Progenitor cell of endocrine pancreas (in vitro differentiated cells): ENCODE measurements at places on chromosomes 1 and 21.

DNA sequence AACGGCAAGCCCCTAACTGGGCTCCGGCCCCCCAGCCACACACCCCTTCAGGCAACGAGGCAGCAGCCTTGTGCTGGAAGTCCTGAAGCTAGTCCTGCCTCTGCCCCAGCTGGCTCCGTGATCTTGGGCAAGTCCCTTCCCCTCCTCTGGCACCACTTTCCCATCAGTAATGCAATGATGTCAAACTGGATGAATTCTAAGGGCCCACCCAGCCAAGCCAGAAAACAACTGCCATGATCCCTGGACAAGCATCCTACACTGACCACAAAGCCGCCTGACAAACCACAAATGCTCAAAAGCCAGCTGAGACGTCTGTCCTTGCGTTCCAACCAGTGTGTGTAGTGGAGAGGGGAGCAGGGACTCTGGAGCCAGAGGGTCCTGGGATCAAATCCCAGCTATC, 26.8 kb downstream of the IFFO2 start:
- no peak for DNase-seq

GRCh38 chr1:204130178-204130577, 21.7 kb downstream of the ETNK2 start:
- no peak for DNase-seq

DNA sequence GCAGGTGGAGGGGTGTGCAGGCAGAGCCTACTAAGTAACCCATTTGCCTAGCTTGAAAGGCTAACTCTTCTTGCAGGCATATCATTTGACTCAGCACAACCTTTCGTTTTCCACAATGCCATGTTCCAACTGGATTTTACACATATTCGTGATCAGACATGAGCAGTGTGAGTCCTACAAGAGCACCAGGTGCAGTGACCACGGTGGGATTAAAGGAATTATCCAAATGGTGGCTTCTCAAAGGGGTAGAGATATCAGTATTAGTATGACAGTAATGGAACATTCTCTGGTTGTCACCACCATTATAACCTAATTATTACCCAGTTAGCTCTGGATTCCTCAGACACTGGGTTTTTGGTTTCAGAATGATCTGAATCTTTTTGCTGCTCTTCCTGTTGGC, 323.5 kb downstream of the LMO4 start:
- DNase-seq, result no peak

GRCh38 chr1:209879539-209879938, 51.8 kb downstream of the UTP25 start:
- DNase-seq, result no peak

- no peak for DNase-seq
Measured at GRCh38 chr1:70767377-70767776, 280.2 kb downstream of the PTGER3 start.

DNA sequence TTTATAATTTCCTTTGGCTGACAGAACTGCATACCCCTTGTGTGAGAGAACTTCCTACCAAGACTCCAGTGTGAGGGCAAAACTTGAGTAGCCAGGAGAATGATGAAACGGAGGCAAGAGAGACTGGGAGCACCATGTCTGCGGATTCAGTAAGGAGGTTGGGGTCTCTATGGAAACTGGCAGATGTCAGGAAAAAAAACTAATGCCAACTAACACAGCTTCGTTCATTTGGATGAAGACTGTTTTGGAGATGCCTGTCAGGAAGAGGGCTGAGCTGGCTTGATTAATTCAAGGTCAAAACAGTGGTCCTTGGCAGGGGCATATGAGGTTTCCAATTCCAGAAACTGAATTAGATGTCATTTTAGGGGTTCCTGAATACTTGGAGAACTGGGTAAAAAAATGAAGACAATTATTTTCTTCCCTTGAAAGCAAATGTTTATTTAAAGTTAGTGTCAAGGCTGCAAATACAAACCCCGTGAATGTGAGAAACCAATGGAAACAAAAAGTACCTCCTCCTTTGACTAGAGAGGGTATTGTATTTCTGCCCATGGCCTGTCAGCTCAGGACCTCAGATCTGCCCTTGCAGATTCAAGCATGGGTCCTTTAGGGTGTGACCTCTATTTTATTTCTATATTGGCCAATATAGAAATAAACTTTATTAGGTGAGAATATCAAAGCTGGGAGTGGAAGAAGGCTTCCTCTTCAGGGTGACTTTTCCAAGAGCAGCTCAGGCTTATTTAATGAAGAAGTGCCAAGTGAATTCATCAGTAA, 110.5 kb downstream of the MAST2 start:
- DNase-seq, result no peak

DNA sequence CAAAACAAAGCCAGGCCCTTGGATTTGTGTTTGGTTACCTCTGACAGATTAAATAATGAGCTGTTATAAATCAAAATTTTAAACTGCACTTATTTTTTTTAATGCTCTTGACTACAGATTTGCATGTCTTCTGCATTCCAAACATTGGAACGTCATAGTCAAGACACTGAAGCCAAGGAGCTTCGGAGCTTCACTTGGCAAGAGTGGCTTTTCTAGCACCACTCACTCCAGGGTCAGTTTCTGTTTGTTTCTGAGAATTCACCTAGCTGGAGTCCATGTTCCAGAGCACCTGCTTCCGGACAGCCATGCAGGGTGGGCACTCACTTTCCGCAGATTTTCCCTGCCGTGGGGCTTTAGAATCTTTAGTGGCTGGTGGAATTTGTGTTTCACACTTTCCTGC, 202.9 kb downstream of the ZP4 start:
- no peak for DNase-seq

DNA sequence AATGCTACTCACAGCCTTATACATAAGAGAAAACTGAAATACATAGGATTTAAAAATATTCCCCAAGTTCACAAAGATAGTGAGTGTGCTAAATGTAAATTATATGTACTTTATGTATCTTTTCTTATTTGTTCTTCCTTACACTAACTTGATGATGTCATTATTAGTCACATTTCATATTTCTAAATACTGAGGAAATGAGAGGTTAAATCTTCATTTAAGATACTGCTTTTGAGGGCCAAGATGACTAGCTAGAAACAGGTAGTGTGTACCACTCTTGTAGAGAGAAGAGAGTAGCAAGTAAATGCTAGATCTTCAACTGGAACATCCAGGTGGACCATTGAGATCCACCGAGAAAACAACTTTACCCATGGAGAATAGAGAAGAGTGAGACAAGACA, 29.8 kb downstream of the PYHIN1 start:
- no peak for DNase-seq

- DNase-seq, result no peak
Measured at GRCh38 chr1:168057921-168058320, 78.8 kb downstream of the GPR161 start.

GRCh38 chr1:87826681-87827251, 498.1 kb downstream of the LMO4 start:
- no peak for DNase-seq

GRCh38 chr21:35020902-35021301, 28.2 kb downstream of the RUNX1 start:
- no peak for DNase-seq

DNA sequence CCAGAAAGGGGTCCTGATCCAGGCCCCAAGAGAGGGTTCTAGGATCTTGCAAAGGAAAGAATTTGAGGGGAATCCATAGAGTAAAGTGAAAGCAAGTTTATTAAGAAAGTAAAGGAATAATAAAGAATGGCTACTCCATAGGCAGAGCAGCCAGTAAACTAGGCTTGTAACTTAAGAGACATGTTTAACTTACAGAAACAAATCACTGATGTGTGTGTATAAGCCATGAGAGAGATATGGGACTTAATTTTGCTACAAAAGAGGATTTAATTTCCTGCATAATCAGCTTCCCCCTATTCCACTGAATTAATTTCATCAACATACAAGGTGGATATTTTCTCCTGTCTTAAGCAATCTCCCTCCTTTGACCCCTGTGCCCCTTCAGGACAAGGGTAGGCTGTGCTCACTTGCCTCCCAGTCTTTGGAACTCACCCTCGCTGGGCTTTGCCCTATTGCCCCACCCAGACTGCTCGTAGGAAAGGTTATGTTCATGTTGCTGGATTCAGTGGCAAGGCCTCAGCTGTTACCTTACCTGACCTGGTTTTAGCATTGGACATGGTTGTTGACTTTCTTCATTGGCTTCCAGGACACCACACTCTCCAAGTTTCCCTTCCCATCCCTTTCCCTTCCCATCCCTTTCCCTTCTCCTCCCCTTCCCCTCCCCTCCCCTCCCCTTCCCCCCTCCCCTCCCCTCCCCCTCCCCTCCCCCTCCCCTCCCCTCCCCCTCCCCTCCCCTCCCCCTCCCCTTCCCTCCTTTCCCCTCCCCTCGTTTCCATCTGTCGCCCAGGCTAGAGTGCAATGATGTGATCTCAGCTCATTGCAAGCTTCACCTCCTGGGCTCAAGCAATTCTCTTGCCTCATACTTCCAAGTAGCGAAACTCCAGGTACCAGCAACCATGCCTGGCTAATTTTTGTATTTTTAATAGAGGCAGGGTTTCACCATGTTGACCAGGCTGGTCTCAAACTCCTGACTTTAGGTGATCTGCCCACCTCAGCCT, 44.6 kb downstream of the TBCE start:
- no peak for DNase-seq

DNA sequence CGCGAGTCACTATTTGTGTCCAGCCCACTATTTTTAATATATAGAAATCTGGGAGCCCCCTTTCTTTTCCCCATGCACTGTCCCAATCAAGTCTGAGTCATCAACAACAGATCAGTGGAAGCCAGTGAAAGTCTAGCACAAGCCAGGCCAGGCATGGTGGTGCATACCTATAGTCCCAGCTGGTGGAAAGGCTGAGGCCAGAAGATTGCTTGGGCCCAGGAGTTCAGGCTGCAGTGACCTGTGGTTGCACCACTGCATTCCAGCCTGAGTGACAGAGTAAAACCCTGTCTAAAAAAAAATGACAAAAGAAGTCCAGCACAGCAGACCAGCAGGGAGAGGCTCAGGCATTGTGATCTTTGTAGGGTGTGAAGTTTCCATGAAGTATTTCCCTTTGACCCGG, 9.0 kb upstream of the RPL5 start:
- no peak for DNase-seq

GRCh38 chr1:204873714-204874113, 3.1 kb downstream of the NFASC start:
- DNase-seq, result no peak

DNA sequence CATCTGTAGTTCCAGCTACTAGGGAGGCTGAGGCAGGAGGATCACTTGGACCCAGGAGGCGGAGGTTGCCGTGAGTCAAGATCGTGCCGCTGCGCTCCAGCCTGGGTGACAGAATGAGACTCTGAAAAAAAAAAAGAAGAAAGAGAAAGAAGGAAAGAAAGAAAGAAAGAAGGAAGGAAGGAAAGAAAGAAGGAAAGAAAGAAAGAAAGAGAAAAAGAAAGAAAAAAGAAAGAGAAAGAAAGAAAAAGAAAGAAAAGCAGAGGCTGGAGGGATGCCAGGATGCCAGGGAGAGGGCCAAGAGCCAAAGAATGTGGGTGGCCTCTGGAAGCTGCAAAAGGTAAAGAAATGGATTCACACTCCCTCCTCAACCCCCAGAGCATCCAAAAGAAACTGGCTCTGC, 8.2 kb upstream of the KCNE2 start:
- DNase-seq, result no peak

DNA sequence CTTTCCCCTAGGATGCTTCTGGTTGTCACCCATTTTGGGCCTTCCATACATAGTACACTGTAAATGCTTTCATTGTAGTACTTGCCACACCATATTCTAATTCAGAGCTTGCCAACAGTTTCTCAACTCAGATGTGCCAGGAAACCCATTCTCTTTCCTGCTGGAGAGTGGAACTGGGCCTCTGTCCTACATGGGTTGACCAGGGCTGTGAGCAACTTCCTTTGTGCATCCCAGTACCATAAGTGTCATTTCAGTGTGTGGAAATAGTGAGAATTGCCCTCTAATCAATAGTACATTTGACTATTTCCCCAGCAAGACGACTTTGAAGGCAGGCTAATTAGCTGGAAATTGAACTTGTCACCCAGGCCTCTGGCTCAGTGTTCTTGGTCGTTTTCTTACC, 74.8 kb downstream of the MTR start:
- DNase-seq, result no peak

- no peak for DNase-seq
Measured at GRCh38 chr1:45325851-45326506, 716 bp upstream of the HPDL start.

- DNase-seq, result no peak
Measured at GRCh38 chr1:227191607-227192006, 126.7 kb downstream of the CDC42BPA start.

GRCh38 chr1:89081005-89081404, 16.0 kb upstream of the GBP1 start:
- DNase-seq, result no peak

- DNase-seq, result no peak
Measured at GRCh38 chr1:168786476-168787330, 57.7 kb upstream of the DPT start.

DNA sequence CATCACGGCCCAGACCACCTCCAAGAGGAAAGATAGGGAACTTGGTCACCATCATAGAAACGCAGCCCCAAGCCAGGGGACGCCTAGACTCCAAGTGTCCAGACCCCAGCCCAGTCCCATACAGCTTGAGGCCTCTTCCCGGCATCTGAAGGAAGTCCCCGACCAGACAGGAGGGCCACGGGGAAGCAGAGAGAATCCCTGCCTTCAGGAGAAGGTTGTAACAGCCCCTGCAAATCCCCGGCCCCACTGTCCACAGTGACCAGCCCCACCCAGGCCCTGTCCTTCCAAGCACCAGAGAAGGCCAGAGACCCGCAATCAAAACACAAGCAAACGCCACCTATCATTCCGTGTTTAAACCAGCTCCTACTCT, 1.7 kb downstream of the SLC19A1 start:
- no peak for DNase-seq

GRCh38 chr1:205442051-205442725, 13.7 kb downstream of the BLACAT1 start:
- no peak for DNase-seq

GRCh38 chr1:10868599-10868965, 72.1 kb upstream of the CASZ1 start:
- no peak for DNase-seq

DNA sequence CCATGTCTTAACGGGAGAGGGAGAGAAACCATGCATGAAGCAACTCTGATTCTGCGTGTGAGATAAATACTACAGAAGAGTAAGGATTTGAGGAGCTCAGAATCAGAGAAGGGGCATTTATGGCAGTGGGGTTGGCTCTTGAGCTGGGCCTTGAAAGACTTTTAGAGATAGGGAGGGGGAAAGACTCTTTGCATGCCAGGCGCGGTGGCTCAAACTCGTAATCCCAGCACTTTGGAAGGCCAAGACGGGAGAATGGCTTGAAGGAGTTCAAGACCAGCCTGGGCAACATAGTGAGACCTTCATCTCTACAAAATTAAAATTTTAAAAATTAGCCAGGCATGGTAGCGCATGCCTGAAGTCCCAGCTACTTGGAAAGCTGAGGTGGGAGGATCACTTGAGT, 672 bp downstream of the ARMH1 start:
- DNase-seq, result no peak

GRCh38 chr1:112619518-112620376, at the start of gene CAPZA1:
CAPZA1 (plus strand) TSS chr1:112619832; CDS start chr1:112619845, 13 bp downstream.
- DNase-seq, result peak; percentile 71

- DNase-seq, result no peak
Measured at GRCh38 chr1:154972213-154972516, 1.6 kb upstream of the SHC1 start.

DNA sequence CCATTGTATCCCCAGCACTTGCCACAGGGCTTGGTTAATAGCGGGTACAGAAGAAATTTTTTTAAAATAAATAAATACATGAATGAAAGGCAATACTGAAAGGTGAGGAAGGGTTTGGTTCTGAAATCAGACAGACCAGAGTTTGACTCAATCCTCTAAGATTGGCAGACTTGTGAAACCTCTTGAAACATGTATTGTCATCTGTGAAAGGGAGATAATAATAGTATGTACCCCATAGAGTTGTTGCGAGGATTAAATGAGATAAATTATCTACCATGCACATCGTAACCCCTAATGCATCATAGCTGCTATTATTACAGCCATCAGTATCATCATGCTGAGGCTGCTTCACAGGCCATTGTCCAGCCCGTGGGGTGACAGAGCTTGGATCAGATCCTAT, 41.4 kb downstream of the S1PR1 start:
- DNase-seq, result no peak
